ENCODE measurements at places on chromosomes 1 and 21.

DNA sequence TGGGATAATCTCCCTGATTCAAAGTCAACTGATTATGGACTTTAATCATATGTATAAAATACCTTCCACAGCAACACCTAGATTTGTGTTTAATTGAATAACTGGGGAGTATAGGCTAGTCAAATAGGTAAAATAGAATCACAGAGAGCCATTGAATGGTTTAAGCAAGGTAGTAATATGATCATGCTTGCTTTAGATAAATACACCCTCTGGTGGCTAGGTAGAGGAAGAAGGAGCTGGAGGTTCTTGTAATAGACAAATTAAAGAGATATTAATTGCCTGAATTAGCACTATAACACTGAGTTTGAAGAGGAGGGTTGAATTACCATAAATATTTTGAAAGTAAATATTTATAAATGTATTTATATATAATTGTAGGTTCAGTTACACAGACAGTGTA, 40.3 kb downstream of the DIRAS3 start:
- no peak for DNase-seq

GRCh38 chr1:163866564-163866963, 544.8 kb downstream of the NUF2 start:
- no peak for DNase-seq

DNA sequence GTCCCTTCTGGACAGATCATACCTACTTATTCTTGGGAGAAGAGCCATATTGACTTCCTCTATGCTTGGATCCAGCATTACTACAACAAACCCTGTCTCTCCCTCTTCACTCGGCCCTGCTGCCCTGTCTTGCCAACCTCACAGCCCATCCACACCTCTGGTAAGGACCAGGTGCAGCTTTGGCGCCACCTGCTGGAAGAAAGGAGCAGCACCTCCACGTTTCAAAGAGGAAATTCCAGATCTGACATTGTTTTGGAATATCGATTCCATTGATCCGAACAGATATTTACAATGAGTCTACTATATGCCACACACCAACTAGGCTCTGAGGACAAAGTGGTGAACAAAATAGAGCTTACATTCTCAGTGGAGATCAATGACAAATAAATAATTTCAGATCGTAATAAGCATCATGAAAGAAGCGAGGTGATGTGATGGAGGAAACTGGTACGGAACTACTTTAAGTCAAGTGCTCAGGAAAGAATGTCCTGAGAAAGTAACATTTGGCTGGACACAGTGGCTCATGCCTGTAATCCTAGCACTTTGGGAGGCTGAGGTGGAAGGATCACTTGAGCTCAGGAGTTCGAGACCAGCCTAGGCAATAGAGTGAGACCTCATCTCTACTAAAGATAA, 18.7 kb downstream of the MFSD2A start:
- peak; percentile 44 for DNase-seq

DNA sequence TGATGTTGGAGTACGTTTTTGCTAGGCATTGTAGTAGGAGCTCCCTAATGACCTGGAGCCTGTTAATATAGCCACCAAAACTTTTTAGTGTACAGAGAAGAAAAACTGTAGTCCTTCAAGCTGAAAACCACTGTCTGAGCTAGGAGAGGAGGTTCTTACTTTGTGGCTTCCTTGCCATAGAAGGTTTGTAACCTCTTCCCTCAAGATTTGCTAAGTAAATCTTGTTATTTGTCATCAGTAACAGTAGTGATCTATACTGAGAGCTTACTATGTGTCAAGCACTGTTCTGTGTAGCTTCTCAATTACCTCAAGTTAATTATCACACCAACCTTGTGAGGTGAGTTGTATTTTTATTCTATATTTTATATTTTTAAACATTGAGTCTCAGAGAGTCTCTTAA, 21.2 kb upstream of the LRRC8C start:
- no peak for DNase-seq

GRCh38 chr1:5393603-5394002, 598.6 kb downstream of the NPHP4 start:
- no peak for DNase-seq

GRCh38 chr1:150165622-150166612, 16.2 kb downstream of the PLEKHO1 start:
- DNase-seq = peak; percentile 24
